ENCODE measurements at places on chromosomes 3 and 15.

DNA sequence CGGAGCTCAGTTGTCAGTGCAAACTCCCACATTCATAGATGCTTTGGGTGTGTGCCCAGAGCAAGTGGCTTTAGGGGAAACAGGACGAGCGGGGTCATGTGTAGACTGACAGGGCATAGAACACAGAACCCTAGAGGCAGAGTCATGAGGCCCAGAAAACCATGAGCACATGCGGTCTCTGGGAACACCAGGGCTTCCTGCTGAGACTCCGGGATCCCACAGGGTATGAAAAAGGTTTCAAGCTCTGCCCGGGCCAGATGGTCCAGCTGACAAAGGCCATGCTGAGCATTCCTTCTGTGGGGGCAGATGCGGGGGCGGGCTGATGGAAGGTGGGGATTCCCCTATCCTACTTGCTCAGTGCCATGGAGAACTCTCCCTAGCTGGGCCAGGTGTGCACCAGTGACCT is 44.8 kb downstream of the ROPN1B start:
- no peak for DNase-seq

GRCh38 chr3:71984843-71985613 is 200.1 kb upstream of the PROK2 start:
- no peak for DNase-seq

GRCh38 chr15:63560741-63561448 is 36.3 kb upstream of the FBXL22 start:
- no peak for DNase-seq

GRCh38 chr15:73244333-73244732 is 124.4 kb downstream of the HCN4 start:
- DNase-seq, result no peak

DNA sequence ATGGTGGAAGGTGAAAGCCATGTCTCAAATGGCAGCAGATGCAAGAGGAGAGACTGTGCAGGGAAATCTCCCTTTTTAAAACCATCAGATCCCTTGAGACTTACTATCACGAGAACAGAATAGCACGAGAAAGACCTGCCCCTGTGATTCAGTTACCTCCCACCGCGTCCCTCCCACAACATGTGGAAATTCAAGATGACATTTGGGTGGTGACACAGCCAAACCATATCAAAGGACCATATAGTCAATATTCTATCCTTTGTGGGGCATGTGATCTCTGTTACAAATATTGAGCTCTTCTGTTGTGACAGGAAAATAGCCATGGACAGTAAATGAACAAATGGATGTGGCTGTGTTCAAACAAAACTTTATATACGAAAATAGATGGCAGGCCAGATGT is 77.2 kb upstream of the ACKR4 start:
- DNase-seq, result no peak

- DNase-seq, result no peak
Observed at GRCh38 chr15:36422631-36423030, 156.8 kb upstream of the CDIN1 start.

- DNase-seq, result no peak
Observed at GRCh38 chr3:18998069-18998468, 150.2 kb upstream of the KCNH8 start.

DNA sequence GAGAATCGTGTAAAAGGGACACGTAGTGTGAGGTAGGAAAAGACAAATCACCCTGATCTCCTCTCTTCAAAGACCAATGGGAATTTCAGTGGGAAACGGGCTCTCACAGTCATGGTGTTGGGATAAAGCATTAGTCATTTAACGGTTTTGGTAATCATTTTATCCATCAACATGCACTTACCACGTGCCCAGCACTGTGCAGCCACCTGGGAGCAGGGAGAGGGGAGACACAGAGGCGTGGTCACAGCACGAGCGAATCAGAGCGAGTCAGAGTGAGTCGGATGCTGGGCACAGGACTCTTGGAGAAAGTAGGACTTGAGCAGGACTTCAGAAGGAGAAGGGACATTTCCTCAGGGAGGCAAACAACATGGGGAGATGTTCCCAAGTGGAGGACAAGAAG is 130.8 kb downstream of the MINAR1 start:
- no peak for DNase-seq

DNA sequence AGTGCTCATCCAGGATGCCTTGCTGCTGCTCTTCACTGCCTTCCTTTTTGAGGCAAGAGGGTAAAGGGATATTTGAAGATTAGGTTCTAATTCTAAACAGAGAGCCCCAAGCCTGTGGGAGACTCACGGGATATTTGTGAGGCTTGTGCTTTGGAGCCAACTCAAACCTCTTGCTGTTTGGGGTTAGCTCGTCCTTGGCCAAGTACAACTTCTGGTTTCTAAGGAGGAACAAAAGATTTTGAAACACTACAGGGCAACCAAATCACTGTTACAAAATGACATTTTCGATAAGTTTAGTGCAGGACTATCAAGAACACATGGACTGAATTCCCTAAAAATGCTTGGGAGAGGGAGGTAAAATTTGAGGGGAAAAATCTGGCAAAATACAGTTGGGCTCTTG is 190.2 kb downstream of the RORA start:
- DNase-seq, result no peak

GRCh38 chr15:46660096-46660842 is 1025.4 kb downstream of the SQOR start:
- DNase-seq, result no peak

- no peak for DNase-seq
Observed at GRCh38 chr3:153539263-153539662, 377.2 kb downstream of the RAP2B start.

DNA sequence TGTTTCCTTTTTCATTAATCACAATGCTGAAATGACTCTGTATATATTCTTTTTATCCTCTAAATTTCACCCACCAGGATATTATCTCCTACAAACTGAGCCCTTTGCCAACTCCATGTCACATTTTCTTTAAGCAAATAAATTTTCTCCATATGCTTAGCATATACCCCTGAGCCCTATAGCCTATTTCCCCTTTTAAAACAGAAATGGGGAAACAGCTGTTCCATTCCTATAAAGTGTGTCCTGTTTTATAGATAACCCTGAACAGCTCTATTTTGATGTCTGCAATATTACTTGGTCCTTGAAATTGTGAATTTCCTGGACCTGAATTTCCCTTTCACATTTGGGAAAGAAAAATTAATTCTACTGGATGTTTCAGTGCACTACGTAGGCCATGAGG is 15.6 kb upstream of the FILIP1L start:
- DNase-seq, result no peak

GRCh38 chr3:148643389-148643840 is 54.3 kb upstream of the AGTR1 start:
- peak; percentile 12 for DNase-seq
